ENCODE measurements at places on chromosomes 6 and 20.

DNA sequence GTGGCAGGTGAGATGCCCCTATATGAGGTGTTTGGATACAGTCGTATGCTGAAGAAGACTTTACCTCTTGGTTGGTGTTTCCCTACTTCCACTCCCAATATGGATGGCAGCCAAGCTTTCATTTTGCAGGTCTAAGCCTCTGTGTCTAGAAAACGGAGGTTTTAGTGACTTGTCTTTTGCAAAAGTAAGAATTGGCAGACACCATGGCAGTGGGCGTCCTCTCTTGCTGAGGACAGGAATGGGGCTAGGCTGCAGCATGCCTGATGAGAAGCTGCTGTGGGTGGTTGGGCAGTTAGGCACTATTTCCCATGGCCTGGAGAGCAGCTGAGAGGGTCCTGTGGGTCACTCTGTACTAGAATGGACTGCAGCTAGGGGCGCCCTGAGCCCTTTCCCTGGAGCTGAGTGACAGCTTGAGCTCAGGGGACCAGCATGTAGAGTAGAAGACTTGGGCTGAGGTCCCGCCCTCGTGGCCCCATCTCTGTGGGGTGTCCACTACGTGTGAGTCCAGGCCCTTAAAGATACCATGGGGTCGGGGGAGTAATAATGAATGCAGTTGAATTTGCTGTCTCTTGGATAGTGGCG, 127.4 kb downstream of the CDH26 start:
- no peak for DNase-seq

- DNase-seq: no peak
These were observed 8.6 kb downstream of the NKX2-2 start for GRCh38 chr20:21505161-21505809.

DNA sequence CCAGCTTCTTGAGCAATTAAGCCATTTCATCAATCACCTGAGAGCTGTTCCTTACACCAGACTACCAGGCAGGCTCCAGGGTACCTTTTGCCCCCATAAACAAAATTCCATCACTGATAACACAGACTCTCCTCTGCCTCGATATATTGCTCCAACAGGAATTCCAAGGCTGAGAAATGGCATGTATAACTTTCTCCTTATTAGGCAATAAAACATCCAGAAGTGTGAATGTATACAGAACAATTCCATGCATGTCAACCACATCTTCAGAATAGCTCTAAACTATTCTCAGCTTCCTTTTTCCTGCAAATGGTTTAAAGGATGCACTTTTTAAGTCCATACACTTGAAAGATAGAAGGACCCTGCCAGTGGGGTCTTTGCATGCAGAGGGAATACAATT, 73.8 kb downstream of the EDN3 start:
- DNase-seq: no peak

- no peak for DNase-seq
These were observed 25.7 kb downstream of the KCNG1 start for GRCh38 chr20:50996901-50997865.
